Glutamatergic neuron (in vitro differentiated cells): ENCODE measurements at places on chromosomes 7 and 10. TPM values are rescaled to one million over a fixed set of nuclear protein-coding genes. Genes with fewer than 3 reads are reported as not detected.

DNA sequence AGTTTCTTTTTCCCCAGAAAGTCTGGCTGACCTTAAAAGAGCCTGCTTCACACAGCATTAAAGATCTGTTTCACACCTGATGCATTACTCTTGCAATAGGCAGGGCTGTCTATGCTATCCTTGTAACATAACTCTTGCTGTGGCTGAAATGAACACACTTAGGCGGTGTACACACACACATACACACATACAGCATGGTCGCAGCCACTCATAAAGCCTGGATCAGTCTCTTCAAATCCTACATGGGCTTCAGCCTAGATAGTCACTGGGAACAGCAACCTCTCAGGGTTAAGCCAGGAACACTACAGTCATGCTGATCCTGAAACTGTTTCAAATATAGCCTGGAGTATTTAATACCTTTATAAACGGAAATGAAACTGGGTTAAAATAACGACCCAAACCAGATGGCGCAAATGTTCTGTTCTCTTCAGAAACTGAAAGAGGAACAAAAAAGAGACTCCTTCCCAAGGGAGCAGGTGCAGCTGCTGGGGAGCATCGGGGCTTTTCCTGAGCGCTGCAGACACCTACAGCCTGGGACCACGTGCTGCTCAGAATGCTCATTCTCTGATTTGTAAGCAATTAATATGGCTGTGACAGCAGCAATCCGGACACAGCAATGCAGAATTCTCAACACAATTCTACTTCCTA lies 61.0 kb upstream of the SFMBT2 start:
- DNase-seq: peak; percentile 26

GRCh38 chr10:24849051-24849450 lies 103.4 kb downstream of the PRTFDC1 start:
- DNase-seq: no peak

GRCh38 chr10:48658243-48658974 lies 26.3 kb upstream of the WDFY4 start:
- peak; percentile 86 for DNase-seq

GRCh38 chr7:110521357-110521911 lies 569.5 kb upstream of the LRRN3 start:
- no peak for DNase-seq

- no peak for DNase-seq
These were observed 250.3 kb upstream of the NFE2L3 start for GRCh38 chr7:25901658-25902057.

- no peak for DNase-seq
These were observed 43.8 kb downstream of the GCC1 start for GRCh38 chr7:127541548-127541947.

GRCh38 chr10:46006219-46006618 lies 24.2 kb downstream of the NCOA4 start:
- no peak for DNase-seq

DNA sequence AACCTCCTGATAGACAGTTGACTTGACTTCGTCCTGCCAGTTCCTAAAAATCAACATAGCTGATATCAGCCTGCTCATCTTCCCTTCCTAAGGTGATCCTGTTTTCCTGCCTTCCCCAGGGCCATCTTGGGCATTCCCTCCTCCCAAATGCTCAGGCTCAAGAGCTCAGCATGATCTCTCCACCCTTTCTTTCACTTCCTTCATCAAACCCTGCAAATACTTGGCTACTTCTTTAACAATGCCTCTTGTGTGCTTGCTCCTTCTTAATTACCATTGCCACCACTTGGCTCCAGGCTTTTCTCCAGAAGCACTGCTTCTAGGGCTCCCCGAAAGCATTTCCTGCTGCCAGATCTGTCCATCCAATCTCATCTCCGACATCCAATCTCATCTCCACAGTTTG lies 7.3 kb downstream of the FSCN3 start:
- DNase-seq: no peak

DNA sequence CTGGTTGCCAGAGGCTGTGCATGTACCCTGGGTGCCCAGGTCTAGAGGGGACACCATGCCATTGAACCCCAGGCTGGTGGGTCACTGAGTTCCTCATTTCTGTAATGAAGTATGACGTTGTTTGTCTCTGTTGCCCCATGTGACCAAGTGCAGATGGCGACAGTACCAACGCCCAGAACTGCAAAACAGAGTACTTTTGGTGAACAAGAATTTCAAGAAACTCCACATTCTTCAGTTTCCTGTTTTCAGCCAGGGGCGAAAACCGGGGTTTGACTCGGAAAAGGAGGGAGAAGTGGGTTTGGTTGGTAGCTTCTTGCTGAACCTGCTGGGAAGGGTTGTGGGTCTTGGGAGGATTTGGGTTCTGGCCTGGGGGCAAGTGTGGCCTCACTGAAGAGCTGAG lies 18.2 kb downstream of the CYP17A1 start:
- no peak for DNase-seq

GRCh38 chr7:44045226-44046014 lies 918 bp downstream of the DBNL start:
- no peak for DNase-seq

DNA sequence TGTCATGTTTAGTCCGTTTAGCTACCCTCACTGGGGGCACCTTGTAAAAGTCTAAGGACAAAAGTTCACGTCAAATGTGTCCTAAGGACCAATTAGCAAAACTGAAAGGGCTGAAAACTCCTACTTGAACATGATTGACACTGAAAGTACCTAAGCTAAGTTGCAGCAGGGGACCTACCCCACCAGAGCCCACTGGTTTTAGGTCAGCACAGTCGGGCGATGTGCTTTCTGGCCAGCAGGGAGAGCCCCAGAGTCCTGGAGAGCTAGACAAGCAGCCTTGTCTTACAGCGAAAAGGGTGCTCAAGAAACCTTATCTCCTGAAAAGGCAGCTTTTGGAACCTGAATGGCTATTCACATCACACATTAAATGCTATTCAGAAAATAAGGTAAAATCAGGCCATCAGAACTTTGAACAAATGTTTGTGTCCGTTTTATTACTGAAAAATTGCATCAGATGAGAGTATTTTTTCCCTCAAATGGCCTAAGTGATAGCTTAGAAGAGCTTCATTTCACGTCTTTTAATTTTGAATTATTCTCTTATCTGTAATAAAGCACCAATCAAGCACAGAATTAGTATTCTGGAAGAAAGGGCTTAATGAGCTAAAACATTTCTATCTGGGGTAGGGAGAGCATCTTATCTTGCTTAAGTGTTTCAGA lies 52.2 kb upstream of the MKI67 start:
- DNase-seq: peak; percentile 69

GRCh38 chr10:49627038-49627437 lies 13.2 kb downstream of the CHAT start:
- DNase-seq: no peak

DNA sequence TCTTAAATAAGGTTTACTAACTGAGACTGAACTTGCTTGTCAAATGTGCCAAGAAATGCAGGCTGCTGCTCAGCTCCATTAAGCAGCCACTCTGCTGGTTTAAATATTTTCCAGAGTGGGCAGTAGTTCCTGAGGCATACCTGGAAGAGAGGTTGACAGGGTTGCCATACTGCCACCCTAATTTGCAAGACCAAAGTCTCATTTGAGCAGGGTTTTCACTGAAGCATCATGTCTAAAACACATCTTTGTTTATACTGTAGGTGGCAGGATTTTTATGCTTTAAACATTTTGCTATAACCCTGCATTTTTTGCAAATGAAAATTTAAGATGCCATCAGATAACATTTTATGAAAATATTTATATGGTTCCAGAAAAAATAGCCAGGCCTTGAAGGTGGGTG lies 618.0 kb upstream of the LRRTM3 start:
- DNase-seq: no peak

GRCh38 chr7:66206934-66207240 lies 1.8 kb downstream of the TPST1 start:
- DNase-seq: no peak

- DNase-seq: no peak
These were observed 70.3 kb upstream of the LOXL4 start for GRCh38 chr10:98338318-98338717.

DNA sequence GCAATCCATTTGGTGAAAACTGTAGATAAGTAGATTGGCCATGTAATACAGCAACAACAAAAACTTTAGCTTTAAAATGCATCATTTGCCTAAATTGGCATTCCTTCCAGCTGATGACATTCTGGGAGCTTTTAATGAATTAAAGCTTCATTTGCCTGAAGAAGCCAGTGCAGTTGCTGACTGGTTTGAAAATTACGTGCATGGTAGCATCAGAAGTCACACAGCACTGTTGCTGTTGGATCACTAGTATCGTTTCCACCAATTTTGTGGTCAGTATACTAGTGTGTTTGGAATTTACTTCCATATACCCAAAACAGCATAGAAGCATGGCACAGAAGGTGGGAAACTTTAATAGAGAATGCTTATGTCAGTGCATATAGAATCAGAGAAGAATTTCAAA lies 194.9 kb downstream of the ETV1 start:
- DNase-seq: no peak

- no peak for DNase-seq
These were observed 7.5 kb upstream of the OR6B1 start for GRCh38 chr7:143992670-143993069.

- DNase-seq: no peak
These were observed 608.8 kb downstream of the LRMDA start for GRCh38 chr10:76040107-76040829.

DNA sequence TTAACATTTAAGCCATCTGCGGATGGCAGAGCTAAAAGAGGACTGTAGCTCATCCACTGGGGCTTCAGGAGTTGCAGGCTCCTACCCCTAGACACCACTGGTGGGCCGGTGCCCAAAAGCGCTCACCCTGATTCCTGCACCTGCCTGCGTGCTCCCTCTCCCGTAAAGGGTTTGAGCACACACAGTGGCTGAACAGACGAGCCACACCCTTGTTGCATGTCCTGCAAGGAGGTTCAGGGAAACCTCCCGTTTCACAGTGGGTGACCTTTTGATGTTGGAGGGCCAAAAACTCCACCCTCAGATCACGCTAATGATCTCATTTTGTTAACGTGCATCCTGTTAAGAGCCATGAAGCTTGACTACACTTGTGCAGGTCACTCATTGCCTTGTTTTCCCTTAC lies 37.9 kb downstream of the SYPL1 start:
- no peak for DNase-seq

GRCh38 chr7:132028144-132028920 lies 471.9 kb upstream of the PODXL start:
- no peak for DNase-seq

- DNase-seq: no peak
These were observed 451.4 kb downstream of the SUGCT start for GRCh38 chr7:40586197-40586596.

DNA sequence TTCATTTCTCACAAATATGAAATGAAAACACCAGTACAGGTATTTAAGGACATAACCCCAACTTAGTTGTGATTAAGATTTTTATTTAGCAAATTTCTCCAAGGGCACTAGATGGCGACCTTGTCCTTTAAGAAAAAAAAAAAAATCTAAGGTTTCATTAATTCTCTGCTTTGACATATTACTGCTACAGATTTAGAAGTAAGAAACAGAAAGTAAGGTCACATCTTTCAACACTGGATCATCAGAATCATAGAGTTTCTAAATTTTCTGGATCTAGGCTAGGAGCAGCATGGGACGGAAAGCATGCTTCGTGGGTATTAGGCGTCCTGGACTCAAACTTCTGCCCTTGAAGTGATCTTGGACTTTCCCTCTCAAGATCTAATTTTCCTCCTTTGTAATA lies 85.5 kb upstream of the PRKG1 start:
- DNase-seq: no peak

DNA sequence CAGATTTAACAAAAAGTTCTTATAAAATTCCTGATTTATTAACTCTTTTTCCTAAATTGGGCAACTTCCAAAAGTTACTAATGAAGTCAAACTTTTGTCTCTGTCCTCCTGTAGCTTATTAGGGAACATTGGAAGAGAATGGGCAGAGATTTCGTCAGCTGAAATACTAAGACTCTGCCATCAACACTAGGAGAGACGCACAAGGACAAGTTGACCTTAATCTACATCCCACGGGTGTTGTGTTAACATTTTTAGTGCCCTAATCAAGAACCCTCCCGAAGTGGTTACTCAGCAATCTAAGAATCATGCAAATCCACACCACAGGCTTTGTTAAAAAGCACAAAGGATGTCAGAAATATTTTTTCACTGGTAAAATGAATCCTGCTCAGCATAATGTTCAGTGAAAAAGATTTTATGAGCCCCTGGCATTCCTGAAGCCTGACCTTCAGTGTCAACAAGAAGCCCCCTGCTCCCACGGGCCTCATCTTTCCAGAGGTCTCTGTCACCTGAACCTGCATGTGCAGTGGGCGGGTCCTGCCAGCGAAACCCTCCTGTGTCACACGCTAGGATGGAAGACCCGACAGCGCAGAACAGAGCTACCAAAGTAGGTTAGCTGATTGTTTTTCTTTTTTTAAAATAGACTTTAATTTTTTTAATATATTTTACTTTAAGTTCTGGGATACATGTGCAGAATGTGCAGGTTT lies 70.6 kb upstream of the AKR1E2 start:
- DNase-seq: no peak

- DNase-seq: no peak
These were observed 427.8 kb downstream of the ARL4A start for GRCh38 chr7:13115157-13115772.

DNA sequence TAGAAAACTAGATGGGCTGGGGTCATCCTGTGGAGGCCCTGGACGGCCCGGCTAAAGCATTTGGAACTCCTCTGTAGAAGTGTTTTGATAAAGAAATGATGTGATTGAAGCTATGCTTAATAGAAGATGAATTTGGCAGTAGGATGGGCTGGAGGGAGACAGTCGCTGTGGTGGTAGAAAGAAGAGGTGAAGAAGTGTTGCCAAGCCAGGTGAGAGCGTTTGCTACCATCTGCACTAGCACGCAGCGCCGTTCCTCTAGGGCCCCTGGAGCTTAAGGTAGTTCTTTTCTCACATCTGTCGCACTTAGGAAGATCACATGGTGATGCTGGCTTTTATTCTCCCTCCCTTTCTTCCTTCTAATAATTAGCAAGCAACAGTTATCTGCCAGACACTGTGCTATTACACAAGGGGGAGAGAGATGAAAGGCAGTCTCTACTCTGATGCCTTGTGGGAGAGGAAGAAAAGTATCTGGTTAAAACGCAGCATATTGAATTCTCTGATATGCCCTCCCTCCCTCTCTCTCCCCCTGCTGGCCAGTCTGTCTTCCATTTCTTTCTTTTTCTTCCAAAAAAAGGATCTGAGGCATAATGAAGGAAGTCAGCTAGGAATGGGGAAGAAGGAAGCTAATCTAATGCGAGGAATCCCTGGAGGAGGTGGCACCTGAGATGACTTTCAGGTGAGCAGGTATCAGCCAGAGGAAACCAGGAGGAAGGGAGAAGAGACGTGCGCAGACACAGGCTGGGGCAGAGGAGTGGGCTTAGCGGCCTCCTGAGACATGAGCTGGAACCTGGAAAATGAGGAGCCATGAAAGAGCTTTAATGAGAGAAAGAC lies 162.3 kb upstream of the KLF14 start:
- DNase-seq: no peak

The NPSR1 gene
- total RNA-seq: not detected

The TFEC gene
- not detected for total RNA-seq

The NPTX2 gene
- 81.2 TPM for total RNA-seq

The FZD8 gene
- total RNA-seq: 8.9 TPM

The PTPRE gene
- 2.6 TPM for total RNA-seq

The BTBD16 gene
- 0.98 TPM for total RNA-seq
